ENCODE measurements at places on chromosomes 13 and 19. TPM values are rescaled to one million over a fixed set of nuclear protein-coding genes. Genes with fewer than 3 reads are reported as not detected.
A peak's percentile ranks its signal among the peaks of the same experiment; 100 is the strongest.

CEACAM4 gene
- not detected for total RNA-seq

DNA sequence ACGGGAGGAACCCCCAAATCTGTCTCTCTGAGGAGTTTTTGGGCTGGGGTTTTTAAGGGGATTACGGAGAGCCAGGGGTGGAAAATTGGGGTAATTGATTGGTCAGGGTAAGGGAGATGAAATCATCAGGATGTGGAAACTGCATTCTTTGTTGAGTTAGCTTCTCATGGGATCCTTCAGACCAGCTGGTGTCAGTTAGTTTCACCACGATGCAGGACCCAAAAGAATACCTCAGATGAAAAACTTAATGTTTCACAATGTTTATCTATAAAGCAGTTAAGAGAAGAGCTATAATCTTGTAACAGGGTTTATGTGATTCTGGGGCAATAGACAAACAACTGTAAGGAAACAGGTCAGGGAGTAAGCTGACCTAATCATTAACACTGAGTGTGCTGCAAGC, 230.8 kb downstream of the POU4F1 start:
- no peak overlapping the region for H3K27ac ChIP-seq
- no peak for DNase-seq
- H3K36me3 ChIP-seq, result no peaks in the 10 kb centered on the region

DNA sequence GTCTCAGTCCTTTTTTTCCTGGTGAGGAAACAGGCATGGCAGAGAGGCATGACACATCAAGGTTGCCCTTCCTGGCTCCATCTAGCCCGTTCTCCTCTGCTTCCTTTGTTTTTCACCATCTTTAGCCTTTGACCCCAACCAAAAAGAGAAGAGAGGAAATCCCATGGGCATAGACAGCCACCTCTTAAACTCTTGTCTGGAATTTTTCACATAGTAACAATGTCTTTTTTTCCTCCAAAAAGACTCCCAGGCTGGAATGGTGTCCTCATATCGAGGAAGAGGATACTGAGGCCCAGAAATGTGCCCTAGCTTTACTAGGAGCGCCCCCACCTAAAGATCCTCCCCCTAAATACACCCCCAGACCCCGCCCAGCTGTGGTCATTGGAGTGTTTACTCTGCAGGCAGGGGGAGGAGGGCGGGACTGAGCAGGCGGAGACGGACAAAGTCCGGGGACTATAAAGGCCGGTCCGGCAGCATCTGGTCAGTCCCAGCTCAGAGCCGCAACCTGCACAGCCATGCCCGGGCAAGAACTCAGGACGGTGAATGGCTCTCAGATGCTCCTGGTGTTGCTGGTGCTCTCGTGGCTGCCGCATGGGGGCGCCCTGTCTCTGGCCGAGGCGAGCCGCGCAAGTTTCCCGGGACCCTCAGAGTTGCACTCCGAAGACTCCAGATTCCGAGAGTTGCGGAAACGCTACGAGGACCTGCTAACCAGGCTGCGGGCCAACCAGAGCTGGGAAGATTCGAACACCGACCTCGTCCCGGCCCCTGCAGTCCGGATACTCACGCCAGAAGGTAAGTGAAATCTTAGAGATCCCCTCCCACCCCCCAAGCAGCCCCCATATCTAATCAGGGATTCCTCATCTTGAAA, at the start of gene GDF15:
GDF15 (plus strand) TSS at position 484 of the 868 bp plus-strand sequence; CDS start at position 516, 32 bp downstream.
- H3K27ac ChIP-seq, result no peak within 1 kb of the TSS
- H3K36me3 ChIP-seq, result no peaks in the 10 kb centered on the region
- no peak within 1 kb of the TSS for H3K4me3 ChIP-seq
- H3K4me1 ChIP-seq, result no peaks in the 10 kb centered on the region
- peak; percentile 73 for DNase-seq

DNA sequence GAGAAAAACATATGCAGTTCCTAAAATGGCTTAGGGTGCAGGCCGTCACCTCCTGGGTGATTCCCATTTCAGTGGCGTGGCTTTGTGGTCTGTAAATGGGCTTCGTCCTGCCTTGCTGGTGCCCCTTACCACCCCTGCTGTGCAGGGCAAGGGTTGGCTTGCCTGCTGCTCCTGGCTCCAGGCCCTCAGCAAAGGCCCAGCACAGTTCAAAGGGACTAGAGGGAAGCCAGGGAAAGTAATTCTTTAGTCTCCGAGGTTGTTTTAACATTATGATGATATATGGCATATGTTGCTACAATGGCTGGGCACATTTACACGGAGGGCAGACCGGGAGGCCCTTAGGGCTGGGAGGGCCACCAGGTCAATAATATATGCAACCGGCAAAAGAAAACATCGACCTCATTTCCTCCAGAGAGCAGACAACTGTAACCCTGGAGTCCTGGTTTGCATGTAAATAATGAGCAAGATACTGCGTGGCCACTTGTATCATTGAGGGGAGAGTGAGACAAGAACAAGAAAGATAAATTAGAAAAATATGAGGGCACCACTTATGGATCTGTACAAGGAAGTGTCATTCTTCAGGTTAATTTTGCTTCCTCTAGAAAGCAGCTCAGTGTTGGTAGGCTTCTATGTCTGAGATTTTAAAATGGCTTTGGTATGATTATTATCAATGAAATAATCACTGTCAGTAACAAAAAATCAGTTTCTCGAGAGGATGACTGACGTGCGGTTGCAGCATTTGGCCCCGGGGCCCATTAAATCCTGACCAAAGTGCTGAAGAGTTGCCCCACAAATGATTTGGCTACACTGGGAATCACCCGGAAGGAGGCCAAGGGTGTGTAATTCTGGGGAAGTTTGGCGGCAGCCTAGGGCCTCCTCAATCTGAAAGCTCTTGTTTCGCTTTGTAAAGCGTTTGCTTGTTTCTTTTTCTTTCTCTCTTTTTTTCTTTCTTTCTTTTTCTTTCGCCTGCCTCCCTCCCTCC, 32.8 kb upstream of the URI1 start:
- H3K27ac ChIP-seq, result no peak overlapping the region
- DNase-seq, result peak; percentile 8
- H3K27me3 ChIP-seq, result no peaks in the 10 kb centered on the region
- H3K4me3 ChIP-seq, result no peak overlapping the region
- peaks cover 3% of the 10 kb centered on the region for H3K4me1 ChIP-seq
- H3K36me3 ChIP-seq, result no peaks in the 10 kb centered on the region

DNA sequence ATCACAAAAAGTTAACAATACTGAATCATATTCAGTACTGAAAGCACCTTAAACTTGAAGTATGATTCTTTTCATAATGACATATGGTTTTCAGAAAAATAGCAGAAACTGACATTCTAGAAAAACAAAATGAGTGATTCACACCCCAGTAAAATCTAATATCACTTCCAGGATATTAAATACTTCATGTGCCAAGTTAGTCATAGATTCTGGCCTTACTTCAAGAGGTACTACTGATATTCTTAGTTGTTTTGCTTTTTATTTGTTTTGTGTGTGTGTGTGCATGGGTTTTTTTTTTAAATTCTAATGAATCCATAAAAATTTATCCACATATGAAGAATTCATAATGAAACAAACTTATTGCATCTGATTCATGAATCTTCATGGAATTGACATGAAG, 207.9 kb upstream of the UFM1 start:
- H3K4me3 ChIP-seq, result no peak overlapping the region
- no peak for DNase-seq
- no peaks in the 10 kb centered on the region for H3K27me3 ChIP-seq
- no peaks in the 10 kb centered on the region for H3K4me1 ChIP-seq

- H3K36me3 ChIP-seq, result no peaks in the 10 kb centered on the region
- no peak overlapping the region for H3K4me3 ChIP-seq
Measured at GRCh38 chr19:38019396-38019724, 112.4 kb downstream of the SIPA1L3 start.

DNA sequence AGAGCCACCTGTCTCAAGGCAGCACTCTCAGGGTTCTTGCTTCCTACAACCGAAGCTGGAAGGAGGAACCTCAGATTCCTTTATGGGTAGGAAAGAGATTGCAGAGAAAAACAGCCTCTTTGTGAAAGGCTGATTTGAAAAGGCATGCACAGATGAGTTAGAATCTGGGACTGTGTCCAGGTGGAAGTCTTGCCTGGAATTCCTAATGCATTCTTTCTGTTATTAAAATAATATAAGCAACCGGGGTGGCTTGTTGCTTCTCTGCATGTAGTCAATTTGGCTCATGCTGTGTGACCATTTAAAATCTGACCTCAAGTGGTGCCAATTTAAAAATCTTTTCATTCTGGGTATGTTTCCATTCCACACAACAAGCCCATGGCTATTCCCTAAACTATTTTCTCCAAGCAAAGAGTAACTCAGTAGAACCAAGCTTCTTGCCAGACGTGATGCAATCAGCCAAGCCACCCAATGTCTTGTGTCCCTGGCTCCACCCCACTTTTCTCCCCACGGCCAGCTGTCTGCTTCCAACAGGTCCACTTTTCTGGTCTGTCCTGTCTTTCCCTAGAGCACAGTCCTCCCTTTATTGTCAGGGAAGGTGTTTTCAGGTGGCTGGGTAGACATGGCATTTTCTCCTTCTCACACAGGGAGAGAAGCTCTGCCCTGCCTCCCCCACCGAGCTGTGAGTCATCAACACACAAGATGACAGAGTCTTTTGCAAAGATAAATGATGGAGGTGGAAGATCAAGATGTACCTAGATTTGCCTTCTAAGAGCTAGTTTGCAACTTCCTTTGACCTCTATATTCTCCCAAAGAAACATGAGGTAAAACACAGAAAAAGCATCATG, 394.3 kb downstream of the FOXO1 start:
- no peak for DNase-seq
- no peaks in the 10 kb centered on the region for H3K36me3 ChIP-seq

DNA sequence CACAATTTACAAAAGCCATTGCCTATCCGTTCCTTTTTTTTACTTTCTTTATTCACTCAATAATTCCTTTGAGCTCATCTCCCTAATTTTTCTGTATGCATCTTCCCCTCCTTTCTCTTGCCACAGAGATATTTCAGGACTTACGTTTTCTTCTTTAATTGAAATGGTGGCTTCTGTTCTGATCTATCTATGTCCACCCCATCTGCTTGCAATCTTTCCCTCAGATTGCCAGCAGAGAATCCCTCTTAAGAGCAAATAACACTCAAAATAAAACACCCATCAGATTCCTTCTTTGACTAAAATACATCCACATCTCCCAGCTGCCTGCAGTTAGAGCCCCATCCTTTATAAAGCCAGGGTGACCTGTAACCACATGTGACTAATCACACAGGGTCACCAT, 478.6 kb downstream of the EFNB2 start:
- no peak overlapping the region for H3K4me3 ChIP-seq
- H3K36me3 ChIP-seq, result no peaks in the 10 kb centered on the region
- DNase-seq, result no peak
- H3K27me3 ChIP-seq, result no peaks in the 10 kb centered on the region
- no peak overlapping the region for H3K27ac ChIP-seq

DNA sequence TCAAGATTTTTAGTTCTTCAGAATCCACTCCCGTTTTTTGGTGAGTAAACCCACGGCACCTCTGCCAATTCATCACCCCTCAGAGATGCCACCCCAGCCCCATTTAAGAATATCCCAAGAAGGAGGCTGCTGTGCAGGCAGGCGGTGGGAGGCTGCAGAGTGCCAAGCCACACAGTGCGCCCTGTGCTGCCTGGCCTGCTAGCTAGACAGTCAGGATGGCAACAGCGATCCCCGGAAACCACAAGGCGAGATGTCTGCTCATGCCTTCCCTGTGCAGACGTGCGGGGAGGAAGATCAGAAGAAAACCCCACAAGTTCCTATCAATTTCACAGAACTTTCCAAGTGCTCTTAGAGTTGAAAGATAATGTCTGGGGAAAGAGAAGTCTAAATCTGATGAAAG, 64.8 kb upstream of the GPR183 start:
- H3K4me1 ChIP-seq, result no peaks in the 10 kb centered on the region
- DNase-seq, result no peak
- H3K4me3 ChIP-seq, result no peak overlapping the region
- H3K27ac ChIP-seq, result no peak overlapping the region
- H3K27me3 ChIP-seq, result no peaks in the 10 kb centered on the region

- DNase-seq, result no peak
- H3K4me1 ChIP-seq, result peaks cover 11% of the 10 kb centered on the region
- H3K4me3 ChIP-seq, result no peak overlapping the region
- H3K36me3 ChIP-seq, result no peaks in the 10 kb centered on the region
Measured at GRCh38 chr13:33388286-33388998, 102.9 kb upstream of the STARD13 start.

GRCh38 chr19:35272122-35272719, 3.5 kb downstream of the USF2 start:
- no peak for DNase-seq
- H3K36me3 ChIP-seq, result peaks cover 5% of the 10 kb centered on the region
- H3K4me3 ChIP-seq, result no peak overlapping the region
- H3K27ac ChIP-seq, result no peak overlapping the region
- no peaks in the 10 kb centered on the region for H3K4me1 ChIP-seq

Measured in neural progenitor cell (in vitro differentiated cells).